ENCODE measurements at places on chromosomes 7 and 10.
A peak's percentile ranks its signal among the peaks of the same experiment; 100 is the strongest.

DNA sequence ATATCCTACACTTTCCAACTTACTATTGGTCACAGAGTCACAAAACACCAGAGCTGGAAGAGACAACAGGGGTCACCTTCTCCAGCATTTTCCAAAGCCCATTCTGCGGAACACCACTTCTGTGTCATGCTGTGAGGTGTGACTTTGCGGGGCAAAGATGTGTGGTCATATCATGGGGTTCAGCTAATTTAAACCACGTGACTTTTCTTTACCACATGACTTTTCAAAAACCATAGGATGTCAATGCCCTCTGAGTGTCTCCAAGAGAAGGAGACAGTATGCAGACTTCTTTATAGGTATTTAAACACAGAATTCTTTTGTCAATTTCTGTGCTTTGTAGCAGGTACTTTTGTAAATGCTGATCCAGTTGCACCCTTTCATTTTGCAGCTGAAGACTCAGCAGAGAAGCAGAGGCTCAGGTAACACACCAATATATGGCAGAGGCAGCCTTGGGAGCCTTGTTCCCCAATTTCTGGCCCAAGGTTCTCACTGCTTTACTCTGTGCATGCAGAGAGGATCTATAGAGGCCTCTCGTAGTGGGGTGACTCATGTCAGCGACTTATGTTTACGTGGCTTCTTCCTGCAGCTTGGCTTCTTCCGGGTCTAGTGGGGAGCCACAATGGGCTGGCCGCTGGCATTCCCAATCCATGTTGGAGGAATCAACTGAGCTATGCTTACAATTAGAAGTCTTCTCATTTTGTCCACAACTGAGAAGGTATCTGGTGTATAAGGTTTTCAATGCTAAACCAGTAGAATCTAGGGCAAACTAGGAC is 104.0 kb upstream of the RHOBTB1 start:
- DNase-seq = no peak

GRCh38 chr7:9718071-9718661 is 1255.5 kb upstream of the PHF14 start:
- no peak for DNase-seq

DNA sequence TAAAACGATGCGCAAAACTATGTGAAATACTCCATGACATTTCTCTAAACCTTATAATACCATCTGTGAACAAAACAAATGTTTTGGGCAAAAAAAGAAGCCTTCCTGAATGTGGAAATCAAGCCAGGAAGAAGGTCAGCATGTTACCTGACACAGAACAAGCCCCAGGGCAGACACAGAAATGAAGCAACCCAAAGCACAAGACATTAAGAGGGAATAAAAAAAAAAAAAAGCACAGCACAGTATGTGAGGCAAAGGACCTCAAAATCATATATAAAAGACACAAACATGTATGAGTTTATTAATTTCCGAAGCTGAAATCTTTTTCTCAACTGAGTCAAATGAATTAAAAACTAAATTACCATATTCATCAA is 161.8 kb downstream of the SKIDA1 start:
- peak; percentile 14 for DNase-seq

DNA sequence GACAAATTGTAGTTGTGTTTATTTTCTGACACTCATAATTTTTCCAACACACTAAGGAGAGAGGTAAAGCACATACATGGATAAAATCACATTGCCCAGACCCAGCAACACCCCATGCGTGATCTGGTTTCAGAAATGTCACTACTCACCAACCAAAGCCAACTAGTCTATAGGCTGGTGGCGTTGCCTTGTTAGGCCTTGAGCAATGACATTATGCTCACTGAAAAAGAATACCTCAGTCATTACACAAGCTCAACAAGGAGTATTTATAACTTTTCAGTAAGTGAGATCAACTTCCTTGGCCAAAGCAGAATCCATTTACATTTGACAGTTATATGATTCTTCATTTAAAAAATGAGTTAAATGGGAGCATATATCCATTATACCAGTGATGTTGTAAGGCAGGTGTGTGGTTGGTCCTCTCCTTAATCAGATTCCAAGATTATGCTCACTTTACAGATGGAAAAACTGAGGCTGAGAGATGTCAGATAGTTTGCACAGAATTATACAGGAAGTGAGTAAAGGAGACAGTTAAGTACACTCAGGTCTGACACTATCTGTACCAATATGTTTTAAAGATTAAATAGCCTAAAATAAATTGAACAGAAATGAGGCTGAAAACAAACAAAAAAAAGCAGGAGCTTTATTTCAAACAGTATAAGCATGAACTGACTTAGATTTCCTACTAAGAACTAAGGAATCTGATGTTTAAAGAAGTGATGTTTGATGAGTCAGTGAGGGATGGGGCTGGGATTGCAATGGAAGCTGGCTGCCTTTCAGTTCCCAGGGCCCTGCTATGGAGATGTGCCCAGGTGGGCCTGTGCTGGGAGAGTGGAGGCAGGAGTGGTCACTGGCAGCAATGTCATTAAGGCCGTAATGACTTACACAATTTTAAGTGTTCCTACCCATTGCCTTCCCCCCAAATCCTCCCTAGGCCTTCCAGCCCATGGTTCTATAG is 118.3 kb downstream of the RAPGEF5 start:
- no peak for DNase-seq

Measured in fibroblast of pulmonary artery (primary cell).